ENCODE measurements at places on chromosomes 7 and 10.

- DNase-seq = no peak
Measured at GRCh38 chr10:86673827-86674581, 5.7 kb downstream of the LDB3 start.

GRCh38 chr7:95047291-95047690 lies 139.9 kb downstream of the PPP1R9A start:
- no peak for DNase-seq

DNA sequence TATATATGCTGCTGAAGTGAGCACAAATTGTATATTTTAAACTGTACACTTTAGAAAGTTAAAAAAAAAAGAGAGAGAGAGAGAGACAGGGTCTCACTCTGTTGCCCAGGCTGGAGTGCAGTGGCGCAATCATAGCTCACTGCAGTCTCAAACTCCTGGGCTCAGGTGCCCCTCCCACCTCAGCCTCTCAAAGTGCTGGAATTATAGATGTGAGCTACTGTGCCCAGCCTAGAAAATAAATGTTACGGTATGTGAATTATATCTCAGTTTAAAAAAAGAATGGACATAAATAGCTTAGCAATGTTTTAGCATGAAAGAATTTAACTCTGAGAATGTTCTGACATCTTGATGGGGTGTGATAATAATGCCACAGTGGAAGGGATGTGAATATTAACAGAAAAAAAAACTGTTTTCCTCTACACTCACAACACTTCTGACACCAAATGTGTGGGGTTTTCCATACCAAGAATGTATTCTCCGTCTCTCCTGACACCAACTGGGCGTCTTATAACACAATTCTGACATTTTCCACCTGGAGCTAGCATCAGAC lies 162.1 kb downstream of the PLCE1 start:
- DNase-seq = no peak

DNA sequence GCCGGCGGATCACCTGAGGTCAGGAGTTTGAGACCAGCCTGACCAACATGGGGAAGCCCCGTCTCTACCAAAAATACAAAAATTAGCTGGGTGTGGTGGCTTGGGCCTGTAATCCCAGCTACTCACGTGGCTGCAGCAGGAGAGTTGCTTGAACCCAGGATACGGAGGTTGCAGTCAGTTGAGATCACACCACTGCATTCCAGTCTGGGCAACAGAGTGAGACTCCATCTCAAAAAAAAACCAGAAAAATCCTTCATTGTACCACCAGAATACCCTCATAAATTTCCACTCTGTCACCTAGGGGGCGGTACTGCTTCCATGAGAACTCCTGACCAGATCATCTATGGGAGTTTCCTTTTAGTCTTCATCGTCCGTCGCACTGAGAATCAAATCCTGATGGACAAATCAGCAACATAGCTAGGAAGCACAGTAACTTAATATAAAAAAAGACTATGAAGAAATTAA lies 225.8 kb upstream of the KLF14 start:
- no peak for DNase-seq
